ENCODE measurements at places on chromosomes 4 and X. TPM values are rescaled to one million over a fixed set of nuclear protein-coding genes. Genes with fewer than 3 reads are reported as not detected.

DNA sequence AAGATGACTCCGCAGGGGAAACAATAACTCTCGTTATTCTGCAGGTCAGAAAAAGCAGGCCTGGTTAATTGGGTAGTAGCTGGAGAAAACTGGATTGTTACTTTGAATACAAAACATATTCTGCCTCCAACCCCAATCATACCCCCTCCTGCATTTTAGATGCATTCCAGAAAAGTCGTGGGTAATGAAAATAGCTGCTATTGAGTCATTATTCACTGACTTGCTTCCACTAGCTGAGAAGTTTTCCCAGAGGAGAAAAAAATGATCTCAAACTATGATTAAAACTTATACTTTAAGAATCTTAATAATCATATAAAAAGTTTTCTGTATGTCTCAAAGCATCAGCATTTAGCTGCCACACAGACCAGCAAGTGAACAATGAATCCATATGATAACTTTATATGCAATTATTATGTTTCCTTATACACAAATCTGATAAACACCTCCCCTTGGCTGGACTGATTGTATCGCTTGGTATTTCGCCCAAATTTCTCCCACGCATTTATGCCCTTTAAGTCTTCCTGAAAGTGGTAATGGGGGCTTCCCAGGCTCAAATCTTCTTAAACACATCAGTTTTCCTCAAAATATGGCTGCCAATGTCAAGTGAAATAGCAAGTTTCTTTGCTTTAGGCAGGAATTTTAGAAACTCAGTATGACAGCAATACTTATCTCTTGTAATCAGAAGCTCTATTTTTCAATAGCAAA lies 181.0 kb downstream of the LDB2 start:
- DNase-seq = no peak

GRCh38 chr4:142366769-142367181 lies 479.3 kb downstream of the INPP4B start:
- no peak for DNase-seq

The TCEAL3 gene
- polyA plus RNA-seq = 17.7 TPM

DNA sequence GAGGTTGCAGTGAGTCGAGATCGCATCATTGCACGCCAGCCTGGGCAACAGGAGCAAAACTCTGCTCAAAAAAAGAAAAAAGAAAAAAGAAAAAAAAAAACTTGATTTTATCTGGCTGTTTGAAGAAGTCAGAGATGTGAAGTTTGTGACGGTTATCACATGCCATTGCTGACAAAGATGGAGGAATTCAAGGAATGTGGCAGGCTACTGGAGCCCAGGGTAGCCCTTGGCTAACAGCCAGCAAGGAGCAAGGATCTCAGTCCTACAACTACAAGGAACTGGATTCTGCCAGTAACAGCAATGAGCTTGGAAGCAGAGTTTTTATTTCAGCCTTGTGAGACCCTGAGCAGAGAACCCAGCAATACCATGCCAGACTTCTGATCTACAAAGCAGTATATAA lies 24.3 kb upstream of the TET2 start:
- no peak for DNase-seq

DNA sequence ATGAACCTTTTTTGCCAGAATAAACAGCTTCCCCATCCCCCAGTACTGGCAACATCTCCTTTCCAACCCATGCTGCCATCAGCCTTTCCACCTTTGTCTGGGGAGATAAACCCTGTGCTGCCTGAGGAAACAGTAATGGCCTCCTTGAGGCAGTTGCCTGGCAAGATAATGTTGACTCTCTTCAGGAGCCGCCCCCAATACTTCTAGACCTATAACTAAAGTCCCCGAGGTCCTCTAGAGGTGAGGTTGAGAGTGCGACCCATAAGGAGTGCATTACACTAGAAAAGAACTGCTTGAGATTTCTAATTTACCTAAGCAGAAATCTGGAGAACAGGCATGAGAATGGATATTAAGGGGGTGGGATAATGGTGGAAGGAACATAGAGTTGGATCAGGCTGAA lies 963.2 kb upstream of the PCDH7 start:
- DNase-seq = no peak

- no peak for DNase-seq
These were observed 149.3 kb upstream of the NOCT start for GRCh38 chr4:138866314-138866713.

DNA sequence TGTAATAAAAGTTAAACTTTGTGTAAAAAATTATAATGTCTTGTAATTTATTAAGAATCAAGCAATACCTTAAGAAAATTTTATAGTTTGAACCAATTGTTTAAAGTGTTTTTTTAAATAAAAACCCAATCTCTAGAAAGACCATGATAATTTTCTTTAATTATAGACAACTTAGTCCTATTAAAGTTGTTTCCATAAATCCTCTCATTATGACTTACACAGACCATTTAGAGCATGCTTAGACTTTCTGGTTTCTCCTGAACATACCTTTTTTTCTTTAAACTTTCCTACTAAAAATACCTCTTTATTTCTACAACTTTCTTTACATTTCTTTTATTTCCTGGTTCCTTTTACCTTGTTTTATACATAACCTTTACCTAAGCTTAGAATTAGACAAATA lies 837.4 kb downstream of the PCDH19 start:
- DNase-seq = no peak

The CD99L2 gene
- 20.0 TPM for polyA plus RNA-seq

The TMSB15A gene
- polyA plus RNA-seq = 3.6 TPM

The TEX11 gene
- 0.79 TPM for polyA plus RNA-seq

All from sigmoid colon (tissue), 7 donors.